ENCODE measurements at places on chromosomes 3 and 15.

GRCh38 chr15:22796079-22796478, 9.6 kb downstream of the NIPA1 start:
- DNase-seq, result no peak

- no peak for DNase-seq
Measured at GRCh38 chr15:94592495-94592894, 361.1 kb downstream of the MCTP2 start.

DNA sequence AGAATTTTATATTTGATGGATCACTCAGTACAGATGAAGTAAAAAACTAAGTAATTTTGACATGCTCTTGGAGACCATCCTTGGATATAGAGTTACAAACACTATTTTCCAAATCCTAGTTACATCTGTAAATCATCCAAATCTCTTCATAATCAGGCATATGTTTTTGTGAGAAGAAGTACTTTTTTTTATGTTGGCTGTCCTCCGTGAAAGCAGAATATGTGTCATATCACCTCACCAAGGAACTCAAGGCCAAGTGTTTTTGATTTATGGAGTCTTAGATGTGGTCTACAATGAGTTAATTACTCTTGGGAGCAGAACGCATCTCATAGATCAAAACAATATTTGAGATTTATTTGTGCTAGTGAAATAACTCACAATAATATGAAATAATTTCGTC, 416.5 kb upstream of the TGFBR2 start:
- no peak for DNase-seq

DNA sequence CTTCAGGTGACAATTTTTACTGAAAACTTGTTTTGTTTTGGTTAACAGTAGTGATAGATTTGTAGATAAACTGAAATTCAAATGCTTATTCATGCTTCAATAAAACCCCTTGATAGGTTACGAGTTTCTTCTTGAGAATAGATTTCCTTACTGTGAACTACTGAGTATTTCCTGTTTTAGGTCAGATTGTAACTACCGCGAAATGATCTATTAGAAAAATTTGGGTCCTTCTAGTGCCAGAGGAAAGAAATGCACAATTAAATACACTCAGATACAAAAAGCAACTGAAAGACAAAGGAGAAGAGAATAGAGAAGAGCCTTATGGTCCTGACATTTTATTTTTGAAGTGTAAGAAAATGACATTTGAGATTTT, 251.7 kb upstream of the TBL1XR1 start:
- no peak for DNase-seq

GRCh38 chr3:14144423-14145075, 19.7 kb downstream of the TMEM43 start:
- DNase-seq, result peak; percentile 97

GRCh38 chr3:143313025-143313892, 193.7 kb downstream of the CHST2 start:
- no peak for DNase-seq

DNA sequence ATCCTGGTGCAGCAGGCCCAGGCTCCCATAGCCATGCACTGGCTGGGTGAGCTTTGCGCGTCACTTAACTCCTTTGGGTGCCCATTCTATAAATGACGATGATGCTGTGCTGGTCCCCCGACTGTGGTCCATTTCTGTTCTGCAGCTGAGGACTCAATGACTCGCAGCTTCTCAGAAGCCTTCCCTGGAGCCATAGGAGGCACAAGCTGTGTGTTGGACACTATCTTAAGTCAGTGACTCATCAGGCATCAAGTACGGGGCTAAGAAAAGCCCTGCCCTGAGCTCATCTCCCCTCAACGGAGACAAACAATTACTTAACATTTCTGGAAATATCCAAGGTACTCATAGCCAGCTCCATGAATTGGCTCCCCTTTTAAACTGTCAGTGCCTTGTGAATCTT, 13.8 kb upstream of the MUSTN1 start:
- no peak for DNase-seq

DNA sequence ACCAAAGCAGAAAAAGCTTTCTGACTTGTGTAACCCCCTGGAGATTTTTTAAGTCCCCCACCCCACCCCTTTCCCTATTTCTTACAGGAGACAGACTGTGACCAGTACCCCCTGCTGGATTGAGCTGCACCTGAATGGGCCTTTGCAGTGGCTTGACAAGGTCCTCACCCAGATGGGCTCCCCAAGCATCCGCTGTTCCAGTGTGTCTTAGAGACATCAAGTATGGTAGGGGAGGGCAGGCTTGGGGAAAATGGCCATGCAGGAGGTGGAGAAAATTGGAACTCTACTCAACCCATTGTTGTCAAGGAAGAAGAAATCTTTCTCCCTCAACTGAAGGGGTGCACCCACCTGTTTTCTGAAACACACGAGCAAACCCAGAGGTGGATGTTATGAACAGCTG, 64.1 kb downstream of the AAGAB start:
- DNase-seq, result no peak

DNA sequence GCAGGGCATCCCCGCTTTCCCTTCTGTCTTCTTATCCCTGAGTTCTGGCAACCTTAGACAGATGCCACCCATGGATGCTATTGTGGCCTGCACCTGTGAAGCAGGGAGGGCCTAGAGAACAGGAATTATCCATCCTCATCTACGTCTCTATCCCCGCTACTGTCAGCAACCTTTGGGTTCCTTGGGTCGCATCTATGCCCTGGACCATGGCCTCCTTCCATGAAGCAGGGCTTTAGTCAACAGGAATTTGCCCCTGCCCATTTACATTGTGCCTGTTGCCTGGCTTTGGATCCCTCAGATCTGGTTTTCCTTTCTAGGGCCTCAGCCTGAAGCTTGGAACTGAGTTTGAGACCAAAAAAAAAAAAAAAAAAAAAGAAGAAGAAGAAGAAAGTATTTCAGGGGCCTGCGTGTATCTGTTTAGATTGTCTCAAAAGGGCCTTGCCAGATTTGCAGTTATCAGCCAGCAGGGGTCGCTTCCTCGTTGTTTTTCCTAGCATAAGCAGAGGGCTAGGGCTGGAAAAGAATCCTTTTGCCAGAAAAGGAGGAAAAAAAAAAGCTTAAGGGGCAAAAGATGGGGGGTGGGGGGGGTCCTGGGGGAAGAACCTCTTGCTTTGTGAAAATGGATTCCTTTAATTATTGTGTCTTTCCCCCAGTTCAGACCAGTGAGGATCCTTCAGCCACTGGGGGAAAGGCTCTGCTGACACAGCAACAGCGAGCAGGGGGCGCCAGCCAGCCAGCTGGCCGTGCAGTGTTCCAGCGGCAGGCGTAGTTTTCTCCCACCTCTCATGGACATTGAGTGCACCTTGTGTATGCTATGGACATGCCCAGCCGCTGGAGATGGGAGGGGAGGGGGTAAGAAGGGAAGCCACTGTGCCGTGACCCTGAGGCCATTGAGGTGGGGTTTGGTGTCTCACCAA, 65.7 kb upstream of the ALDH1L1 start:
- peak; percentile 77 for DNase-seq

DNA sequence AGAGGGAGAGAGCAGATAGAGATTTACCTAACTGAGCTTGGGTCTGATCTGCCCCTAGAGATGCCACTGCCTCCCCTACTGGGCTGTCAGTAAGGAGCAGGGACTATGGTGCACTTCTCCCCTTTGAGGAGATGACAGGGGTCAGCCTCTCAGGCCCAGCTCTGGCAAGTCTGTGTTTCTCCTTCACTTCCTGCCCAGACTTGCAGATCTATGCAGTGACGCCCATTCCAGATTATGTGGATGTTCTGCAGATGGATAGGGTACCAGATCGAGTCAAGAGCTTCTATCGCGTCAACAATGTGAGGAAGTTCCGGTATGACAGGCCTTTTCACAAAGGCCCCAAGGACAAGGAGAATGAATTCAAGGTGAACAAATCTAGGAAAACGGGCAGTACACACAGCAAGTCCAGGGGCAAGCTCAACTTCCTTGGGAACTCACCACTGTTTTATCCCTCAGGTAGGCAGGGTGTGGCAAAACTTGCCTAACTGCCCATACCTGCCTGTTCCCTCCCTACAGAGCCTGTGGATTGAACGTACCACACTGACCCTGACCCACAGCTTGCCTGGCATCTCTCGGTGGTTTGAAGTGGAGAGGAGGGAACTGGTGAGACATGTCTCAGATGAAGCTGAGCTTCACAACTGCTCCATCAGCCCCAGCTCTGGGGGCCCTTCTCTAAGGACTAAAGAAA, 29.1 kb upstream of the MANF start:
- no peak for DNase-seq

DNA sequence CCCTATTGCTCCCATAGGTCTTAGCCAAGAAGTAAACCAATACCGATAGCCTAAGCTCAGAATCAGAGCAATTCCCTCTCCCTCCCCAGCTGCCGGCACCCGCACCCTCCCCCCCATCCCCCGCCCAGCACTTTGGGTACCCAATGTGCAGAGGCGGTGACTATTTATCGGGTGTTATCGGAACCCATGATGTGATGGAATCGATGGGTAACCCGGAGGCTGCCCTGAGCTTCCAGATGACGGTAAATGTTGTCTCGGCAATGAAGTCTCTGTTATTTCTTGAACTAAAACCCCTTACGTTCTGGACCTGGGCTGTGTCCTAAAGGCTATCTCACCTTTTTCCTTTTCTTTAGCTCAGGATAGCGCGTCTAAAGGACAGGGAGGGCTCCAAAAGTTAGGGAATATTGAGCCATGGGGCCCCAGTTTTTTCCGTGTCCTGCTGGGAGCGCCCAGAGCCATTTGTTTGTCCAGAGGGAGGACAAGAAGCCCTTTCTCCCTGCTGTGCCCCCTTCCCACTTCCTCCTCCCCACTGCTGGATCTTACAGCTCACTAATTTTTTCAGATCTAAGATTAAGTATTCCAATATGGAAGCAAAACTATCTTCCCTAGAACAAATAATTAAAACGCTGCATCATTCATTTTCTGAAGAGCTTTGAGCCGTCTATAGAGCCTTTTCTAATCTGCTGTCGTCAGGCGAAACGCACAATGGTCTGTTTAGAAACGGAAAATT, 1.5 kb downstream of the SLITRK3 start:
- DNase-seq, result no peak

- DNase-seq, result no peak
Measured at GRCh38 chr3:13415997-13416793, 3.9 kb downstream of the NUP210 start.

DNA sequence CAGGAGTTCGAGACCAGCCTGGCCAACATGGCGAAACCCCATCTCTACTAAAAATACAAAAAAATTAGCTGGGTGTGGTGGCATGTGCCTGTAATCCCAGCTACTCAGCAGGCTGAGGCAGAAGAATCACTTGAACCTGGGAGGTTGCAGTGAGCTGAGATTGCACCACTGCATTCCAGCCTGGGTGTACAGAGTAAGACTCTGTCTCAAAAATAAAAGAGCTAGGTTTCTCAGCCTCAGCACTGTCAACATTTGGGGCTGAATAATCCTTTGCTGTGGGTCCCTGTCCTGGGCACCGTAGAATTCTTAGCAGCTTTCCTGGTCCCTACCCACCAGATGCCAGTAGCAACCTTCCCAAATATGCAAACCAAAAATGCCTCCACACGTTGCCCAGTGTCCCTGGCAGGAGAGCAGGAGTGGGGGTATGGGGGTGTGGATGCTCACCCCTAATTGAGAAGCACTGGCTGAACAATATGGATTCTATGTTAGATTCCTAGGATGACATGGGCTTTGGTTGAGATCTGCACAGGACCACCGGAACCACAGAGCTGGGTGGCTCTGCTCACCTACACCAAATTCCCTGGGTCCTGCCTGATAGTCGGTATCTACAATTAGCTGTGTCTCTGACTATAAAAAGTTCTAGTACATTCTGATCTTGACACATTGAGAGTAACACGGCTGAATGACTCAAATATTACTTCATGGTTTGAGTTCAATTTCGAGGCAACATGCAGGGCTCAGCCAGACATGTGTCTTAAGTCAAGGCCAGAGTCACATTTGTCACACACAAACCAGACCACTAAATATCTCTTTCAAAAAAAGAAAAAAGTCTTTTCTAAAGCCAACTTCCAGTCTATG, 577.0 kb upstream of the MDFIC2 start:
- no peak for DNase-seq

DNA sequence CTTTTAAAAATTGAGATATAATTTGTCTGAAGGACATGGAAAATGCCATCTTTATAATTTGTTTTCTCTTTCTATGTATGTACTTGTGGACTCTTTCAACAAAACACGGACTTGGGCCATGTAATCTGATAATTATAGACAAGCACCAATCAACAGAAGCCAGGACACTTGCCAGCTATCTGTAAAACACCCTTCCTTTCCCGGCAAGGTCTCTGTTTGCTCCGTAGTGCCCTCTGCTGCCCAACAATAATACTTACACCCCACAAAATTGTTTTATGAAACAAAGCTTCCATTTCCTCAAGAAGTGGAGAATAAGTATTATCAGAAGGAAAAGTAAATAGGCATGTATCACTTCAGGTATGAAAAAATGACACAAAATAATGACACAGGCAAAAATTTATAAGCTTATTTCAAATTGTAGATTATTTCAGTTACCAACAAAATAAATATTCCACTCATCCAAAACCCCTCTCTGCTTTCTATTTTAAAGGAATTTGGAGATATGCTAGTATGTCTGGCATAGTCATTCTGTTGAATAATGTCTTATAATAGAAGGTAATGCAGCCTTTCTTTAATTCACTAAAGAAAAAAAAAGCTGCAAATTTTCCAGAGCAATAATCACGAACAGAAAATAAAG, 32.8 kb downstream of the MYH15 start:
- peak; percentile 76 for DNase-seq

DNA sequence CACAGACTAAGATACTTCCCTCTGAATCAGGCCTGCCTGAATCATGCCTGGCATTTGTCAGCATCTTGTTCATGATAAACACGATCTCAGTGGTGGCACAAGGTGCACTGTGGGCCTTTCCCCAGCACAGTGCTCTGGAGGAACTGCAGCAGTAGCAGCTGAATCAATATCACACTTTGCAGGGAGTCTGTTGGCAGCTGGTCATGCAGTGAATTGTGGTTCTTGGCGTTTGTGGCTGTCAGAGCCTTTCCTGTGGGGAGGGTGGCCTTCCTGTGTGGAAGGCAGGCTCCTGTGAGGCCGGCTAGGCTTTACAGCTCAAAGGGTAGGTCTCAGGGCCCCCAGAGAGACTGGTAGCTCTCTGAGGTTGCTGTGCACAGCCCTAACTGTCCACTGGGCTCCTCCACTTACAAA, 54.4 kb upstream of the TLE3 start:
- DNase-seq, result peak; percentile 65

DNA sequence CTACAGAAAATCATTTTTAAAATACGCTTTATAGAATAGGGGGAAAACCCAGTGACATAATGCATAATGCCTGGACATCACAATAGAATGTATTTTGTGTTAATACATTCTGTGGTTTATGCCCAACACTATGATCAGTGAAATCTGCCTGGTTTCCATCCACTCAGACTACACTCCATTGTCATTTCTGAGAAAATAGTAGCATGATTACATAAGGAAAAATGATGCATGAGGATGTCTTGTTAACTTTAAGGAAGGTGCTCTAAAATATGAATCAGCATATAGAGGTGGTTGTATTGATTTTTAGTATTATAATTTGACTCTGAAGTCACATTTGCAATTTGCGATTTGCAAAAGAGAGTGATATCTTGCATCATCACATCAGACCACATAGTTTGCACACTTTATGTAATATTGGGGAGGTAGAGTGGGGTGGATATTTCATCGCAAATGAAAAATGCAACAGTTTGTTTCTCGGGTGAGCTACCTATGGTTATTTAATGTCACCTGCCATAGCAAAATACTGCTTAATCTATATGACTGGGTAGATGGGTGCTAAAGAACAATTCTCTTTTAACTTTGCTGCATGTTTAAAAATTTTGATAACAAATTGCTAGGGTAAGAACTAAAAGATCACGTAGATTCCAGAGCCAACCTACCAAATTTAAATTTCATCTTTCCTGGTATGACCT, 403.9 kb downstream of the IL5RA start:
- no peak for DNase-seq

GRCh38 chr3:101709126-101709525, 15.3 kb upstream of the CEP97 start:
- DNase-seq, result no peak

- no peak for DNase-seq
Measured at GRCh38 chr3:127053450-127053849, 70.5 kb downstream of the PLXNA1 start.

Measured in astrocyte of the hippocampus (primary cell).